ENCODE measurements at places on chromosomes 6 and 20.

- no peak for DNase-seq
Measured at GRCh38 chr6:2173203-2173961, 72.0 kb downstream of the GMDS start.

DNA sequence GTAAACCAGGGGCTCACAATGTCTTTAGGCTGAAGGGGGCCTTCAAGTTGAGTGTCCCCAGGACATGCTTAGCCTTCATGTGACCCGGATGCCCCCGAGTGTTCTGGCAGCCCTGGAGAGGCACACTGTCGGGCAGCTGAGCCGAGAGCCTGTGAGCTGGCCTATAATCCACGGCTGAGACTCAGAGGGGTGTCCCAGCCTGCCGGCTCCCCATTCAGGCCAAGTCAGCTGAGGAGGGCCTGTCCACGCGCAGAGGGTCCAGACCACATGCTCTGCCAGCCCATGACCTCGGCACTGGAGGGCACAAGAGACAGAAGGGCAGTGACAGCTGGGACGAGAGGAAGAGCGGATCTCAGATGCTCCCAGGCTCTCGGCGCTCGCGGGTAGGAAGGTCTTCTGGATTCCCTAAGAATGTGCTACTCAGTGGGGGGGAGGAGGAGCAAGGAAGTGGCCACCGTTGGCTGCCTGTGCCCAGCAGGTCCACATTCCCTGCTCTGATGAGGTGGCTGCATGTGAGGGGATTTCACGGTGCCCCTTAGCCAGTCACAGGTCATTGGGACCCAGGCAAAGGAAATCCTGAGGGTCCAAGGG, 224.7 kb downstream of the NRN1 start:
- no peak for DNase-seq

DNA sequence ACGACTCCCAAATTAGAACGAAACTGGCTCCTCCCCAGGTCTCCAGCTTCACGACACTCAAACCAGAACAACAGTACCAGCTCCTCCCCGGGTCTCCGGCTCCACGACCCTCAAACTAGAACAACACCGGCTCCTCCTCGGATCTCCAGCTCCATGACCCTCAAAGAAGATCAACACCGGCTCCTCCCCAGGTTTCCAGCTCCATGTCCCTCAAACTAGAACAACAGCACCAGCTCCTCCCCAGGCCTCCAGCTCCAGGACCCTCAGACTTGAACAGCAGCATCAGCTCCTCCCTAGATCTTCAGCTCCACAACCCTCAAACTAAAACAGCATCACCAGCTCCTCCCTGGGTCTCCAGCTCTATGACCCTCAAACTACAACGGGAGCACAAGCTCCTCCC, 13.8 kb downstream of the ULBP3 start:
- no peak for DNase-seq

- DNase-seq: no peak
Measured at GRCh38 chr6:158323561-158323958, 11.3 kb downstream of the TULP4 start.

- no peak for DNase-seq
Measured at GRCh38 chr20:18718129-18718528, 95.5 kb upstream of the SCP2D1 start.

- no peak for DNase-seq
Measured at GRCh38 chr20:672963-673602, 2.5 kb downstream of the SCRT2 start.

- DNase-seq: no peak
Measured at GRCh38 chr6:148831064-148831463, 84.2 kb downstream of the UST start.

- DNase-seq: no peak
Measured at GRCh38 chr20:62832212-62832922, 15.5 kb downstream of the COL9A3 start.

GRCh38 chr6:134358320-134358719, 40.4 kb upstream of the SGK1 start:
- DNase-seq: no peak

DNA sequence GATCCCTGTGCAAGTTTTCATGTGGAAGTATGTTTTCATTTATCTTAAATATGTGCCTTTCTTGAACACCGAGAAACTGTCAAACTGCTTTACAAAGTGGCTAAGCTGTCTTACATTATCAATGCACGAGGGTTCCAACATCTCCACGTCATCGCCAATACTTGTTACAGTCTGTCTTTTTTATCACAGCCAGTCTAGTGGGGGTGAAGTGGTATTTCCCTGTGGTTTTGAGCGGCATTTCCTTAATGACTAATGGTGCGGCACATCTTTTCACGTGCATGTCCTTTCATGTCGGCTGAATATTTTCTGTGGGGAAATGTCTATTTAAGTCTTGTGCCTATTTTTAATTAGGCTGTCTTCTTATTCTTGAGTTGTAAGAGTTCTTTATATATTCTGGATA, 280.4 kb downstream of the FOXC1 start:
- no peak for DNase-seq

- no peak for DNase-seq
Measured at GRCh38 chr6:148345176-148345575, 2.5 kb downstream of the SASH1 start.

- no peak for DNase-seq
Measured at GRCh38 chr6:100593522-100593921, 128.8 kb upstream of the SIM1 start.

DNA sequence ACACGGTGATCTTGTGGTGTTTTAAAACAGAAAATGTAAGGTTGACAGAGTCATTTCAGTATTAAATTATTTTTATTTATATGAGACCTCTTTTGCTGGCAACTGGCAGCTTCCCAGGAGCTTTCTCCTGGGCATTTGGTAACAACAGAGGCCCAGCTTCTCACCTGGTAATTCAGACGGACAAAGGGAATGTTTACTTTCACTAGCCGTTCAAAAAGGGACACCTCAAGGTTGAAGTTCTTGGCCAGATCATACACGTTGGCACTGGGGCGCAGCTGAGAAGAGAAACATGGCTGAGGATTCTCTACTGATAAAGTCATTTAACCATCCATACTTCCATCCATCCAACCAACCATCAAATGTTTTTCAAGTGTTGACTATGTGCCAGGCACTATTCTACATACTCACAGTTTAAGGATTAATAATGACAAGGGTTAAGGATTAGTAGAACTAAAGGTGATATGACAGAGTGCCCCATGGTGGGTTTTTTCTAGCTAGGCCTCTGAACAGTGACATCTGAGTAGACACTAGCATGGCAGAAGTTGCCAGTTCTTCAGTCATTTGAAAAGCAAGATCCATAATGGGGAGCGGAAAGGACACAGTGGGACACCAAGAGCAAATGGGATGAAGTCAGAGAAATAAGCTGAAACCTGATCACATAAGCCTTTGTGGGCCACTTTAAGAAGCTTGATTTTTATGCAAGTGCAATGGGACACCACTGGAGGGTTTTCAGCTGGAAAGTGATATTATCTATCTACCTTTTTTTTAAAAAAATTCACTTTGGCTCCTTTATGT, 25.1 kb downstream of the ZNFX1 start:
- DNase-seq: no peak

GRCh38 chr20:48647858-48648257, 179.9 kb downstream of the PREX1 start:
- DNase-seq: no peak

- DNase-seq: no peak
Measured at GRCh38 chr6:135383301-135383700, 114.2 kb downstream of the AHI1 start.

DNA sequence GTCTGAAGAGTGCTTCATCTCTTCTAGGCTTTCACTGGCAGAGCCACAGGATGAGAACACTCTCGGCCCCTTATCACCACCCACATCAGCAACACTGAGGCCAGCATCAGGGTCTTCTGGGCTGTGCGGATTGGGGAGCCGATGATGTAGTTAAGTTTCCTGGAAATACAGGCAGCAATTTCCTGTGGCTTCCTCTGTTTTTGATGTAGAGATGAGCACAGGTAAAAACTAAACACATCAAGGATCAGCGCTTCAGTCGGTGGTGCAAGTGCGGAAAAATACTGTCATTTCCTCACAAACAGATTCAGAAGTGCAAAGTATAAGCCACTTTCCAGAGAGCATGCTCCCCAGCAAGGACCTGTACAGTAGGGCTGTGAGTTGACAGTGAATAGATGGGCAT, 62.6 kb downstream of the BACH2 start:
- no peak for DNase-seq

DNA sequence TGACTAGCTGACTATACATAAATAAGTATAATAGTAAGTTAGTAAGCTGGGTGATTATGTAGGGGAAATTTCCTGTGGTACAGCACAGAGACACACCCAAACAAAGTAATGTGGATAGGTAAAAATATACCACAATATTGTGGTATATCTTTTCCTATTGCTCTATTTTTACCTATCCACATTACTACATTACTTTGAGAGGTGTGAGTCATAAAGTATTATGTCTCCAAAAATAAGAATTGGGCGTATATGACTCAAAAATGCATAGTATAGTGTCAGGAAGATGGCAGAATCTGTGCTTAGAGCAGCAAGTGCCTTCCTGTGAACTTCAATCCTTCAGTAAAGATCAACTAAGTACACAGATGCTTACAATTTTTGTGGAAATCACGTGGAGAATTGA, 2.7 kb upstream of the SIRPG start:
- no peak for DNase-seq
